WTC11 (cell line): ENCODE measurements at places on chromosomes 11 and 22. TPM values are rescaled to one million over a fixed set of nuclear protein-coding genes. Genes with fewer than 3 reads are reported as not detected.

DNA sequence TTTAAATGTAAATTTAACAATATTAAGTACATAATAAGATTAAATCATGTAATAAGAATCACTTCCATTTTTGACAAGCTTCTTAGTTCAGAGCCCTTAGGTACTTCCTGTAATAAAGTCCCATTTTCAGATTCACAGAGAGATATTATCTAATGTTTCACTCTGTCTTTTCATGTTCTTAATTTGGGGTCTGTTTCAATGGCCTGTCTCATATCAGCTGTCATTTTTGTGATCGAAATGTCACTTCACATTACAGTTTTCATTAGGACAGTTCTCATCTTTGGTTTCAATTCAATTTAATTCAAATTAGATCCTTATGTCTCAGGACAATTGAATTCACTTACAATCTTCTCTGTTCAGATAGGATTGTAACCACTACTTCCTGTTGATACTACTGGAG, 22.6 kb upstream of the OLFML1 start:
- DNase-seq, result no peak
- no peak overlapping the region for H3K27ac ChIP-seq
- no peaks in the 10 kb centered on the region for H3K36me3 ChIP-seq
- no peaks in the 10 kb centered on the region for H3K4me1 ChIP-seq
- no peaks in the 10 kb centered on the region; the same call in 1 of the 2 replicates for H3K27me3 ChIP-seq

GRCh38 chr11:74427384-74427886, 29.2 kb upstream of the PGM2L1 start:
- no peaks in the 10 kb centered on the region for H3K27me3 ChIP-seq
- no peak overlapping the region for H3K27ac ChIP-seq
- no peak for DNase-seq
- H3K4me1 ChIP-seq, result no peaks in the 10 kb centered on the region
- no peaks in the 10 kb centered on the region for H3K36me3 ChIP-seq
- no peak overlapping the region for H3K4me3 ChIP-seq

GRCh38 chr22:43218786-43219185, 31.9 kb upstream of the TTLL12 start:
- no peak for DNase-seq
- H3K4me1 ChIP-seq, result peaks cover 15% of the 10 kb centered on the region
- no peaks in the 10 kb centered on the region for H3K27me3 ChIP-seq
- H3K36me3 ChIP-seq, result no peaks in the 10 kb centered on the region
- no peak overlapping the region for H3K4me3 ChIP-seq

DNA sequence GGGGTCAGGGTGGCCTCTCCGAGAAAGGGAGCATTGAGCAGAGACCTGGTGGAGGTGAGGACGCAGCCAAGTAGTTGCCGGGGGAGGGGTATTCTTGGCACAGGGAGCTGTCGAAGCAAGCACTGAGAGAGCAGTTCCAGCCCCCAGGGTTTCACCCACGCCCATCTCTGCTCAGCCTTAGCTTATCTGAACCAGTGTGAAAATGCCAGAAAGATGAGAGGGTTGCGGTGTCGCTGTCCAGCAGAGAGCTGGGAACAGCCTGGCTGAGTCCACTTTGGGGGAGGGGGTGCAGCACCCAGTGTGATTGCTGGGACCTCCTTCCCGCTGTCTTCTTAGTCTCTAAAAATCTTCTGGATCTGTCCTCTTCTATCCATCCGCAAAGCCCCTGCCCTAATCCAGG, 123.3 kb upstream of the TBCEL start:
- H3K27ac ChIP-seq, result no peak overlapping the region
- H3K4me3 ChIP-seq, result no peak overlapping the region

DNA sequence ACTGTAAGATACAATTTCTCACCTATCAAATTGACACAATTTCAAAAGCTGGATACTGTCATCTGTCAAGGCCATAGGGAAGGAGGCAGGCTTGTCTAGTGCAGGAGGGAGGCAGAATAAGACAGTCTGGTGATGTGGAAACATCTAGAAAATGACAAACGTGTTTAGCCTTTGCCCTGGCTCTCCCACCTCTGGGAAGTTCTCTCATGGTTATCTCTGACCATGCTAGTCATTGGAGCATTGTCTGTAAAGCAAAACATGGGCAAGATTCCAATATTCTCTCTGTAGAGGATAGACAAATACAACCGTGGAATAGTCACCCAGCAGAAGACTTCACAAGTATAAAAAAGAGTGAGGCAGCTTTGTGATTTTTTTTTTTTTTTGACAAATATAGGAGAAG, 9.1 kb upstream of the SERHL2 start:
- H3K4me3 ChIP-seq, result no peak overlapping the region
- H3K27me3 ChIP-seq, result peaks cover 55% of the 10 kb centered on the region
- no peak for DNase-seq
- no peak overlapping the region for H3K27ac ChIP-seq
- H3K4me1 ChIP-seq, result peaks cover 10% of the 10 kb centered on the region

- no peak for DNase-seq
- no peaks in the 10 kb centered on the region for H3K36me3 ChIP-seq
- no peak overlapping the region for H3K27ac ChIP-seq
Measured at GRCh38 chr11:132358573-132358953, 988.1 kb downstream of the NTM start.

DNA sequence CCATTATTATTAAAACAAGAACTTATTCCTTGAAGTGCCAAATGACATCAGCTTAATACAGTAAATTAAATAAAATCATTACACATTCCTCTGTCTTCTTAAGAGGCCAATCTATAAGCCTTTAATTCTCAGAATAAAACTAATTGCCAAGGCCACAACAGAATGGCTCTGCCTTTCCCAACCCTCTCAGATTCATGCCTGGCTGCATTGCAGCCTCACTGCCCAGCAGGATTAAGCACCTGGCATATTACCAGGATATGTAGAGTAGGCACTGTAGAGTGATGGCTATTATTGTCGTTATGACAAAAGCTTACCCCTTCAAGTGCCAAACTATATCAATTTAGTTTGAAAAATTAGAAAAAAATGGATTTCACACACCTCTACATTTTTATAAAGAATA, 9.4 kb upstream of the CALCA start:
- no peak overlapping the region for H3K27ac ChIP-seq
- H3K4me3 ChIP-seq, result no peak overlapping the region
- no peaks in the 10 kb centered on the region for H3K36me3 ChIP-seq
- peaks cover 32% of the 10 kb centered on the region for H3K27me3 ChIP-seq

- DNase-seq, result no peak
- H3K4me3 ChIP-seq, result no peak overlapping the region
- H3K36me3 ChIP-seq, result peaks cover 47% of the 10 kb centered on the region
- no peak overlapping the region; the same call in 1 of the 2 replicates for H3K27ac ChIP-seq
- H3K27me3 ChIP-seq, result no peaks in the 10 kb centered on the region
- H3K4me1 ChIP-seq, result peaks cover 19% of the 10 kb centered on the region
Measured at GRCh38 chr11:119026970-119027369, 3.7 kb downstream of the SLC37A4 start.

DNA sequence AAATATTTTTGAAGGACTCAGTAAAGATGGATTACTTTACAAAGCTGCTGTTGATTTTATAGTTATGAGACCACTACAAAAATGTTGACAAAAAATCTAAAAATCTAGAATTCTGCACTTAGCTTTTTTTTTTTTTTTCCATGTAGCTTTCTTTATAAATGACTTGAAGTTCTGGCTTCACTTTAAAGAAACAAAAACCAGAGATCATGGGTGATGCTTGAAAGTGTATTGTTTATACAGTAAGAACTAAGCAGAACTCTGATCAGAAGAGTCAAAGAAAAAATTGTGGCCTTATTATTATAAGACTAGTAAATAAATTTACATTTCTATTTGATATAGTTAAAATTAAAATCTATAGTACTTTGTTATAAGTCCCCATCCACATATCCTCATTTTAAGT, 301.7 kb downstream of the BLID start:
- DNase-seq, result no peak
- H3K4me3 ChIP-seq, result no peak overlapping the region
- H3K27me3 ChIP-seq, result no peaks in the 10 kb centered on the region
- H3K36me3 ChIP-seq, result peaks cover 34% of the 10 kb centered on the region

GRCh38 chr11:10998674-10999073, 140.8 kb upstream of the ZBED5 start:
- no peak overlapping the region for H3K4me3 ChIP-seq
- H3K27me3 ChIP-seq, result peaks cover 2% of the 10 kb centered on the region; the same call in 1 of the 2 replicates
- no peak for DNase-seq
- H3K27ac ChIP-seq, result no peak overlapping the region

DNA sequence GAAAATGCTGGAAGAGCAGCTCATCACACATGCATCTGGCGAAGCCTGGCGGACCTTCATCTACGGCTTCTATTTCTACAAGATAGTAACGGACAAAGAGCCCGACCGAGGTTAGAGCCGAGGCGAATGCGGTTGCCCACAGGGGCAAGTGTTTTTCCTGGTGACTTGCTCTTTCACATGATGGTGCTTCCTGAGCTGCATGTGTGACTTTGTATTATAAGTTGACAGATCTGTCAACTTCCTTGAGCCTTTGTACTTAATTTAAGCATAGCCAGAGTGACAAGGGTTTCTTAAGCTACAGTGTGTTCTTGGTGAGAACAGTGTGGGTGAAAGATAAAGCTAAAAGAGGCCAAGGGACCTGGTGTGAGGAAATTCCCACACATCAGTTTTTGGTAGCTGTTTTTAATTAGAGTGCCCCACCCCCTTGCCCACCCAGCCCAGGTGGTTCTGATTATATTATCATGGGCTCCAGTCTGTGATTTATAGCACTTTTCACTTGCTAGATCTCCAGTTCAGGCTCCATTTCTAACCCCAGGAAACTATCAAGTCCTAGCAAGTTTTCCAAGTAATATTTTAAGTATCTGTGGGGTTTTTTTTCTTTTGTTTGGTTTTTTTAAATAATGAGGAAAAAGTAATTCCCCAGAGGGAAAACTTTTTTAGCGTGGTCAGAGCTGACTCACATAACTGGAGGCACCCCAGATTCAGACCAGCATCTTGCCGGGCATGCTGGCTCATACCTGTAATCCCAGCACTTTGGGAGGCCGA, 68.0 kb upstream of the YWHAH start:
- H3K36me3 ChIP-seq, result peaks cover 14% of the 10 kb centered on the region
- no peaks in the 10 kb centered on the region for H3K4me1 ChIP-seq
- no peak overlapping the region for H3K27ac ChIP-seq
- H3K27me3 ChIP-seq, result no peaks in the 10 kb centered on the region
- H3K4me3 ChIP-seq, result no peak overlapping the region

DNA sequence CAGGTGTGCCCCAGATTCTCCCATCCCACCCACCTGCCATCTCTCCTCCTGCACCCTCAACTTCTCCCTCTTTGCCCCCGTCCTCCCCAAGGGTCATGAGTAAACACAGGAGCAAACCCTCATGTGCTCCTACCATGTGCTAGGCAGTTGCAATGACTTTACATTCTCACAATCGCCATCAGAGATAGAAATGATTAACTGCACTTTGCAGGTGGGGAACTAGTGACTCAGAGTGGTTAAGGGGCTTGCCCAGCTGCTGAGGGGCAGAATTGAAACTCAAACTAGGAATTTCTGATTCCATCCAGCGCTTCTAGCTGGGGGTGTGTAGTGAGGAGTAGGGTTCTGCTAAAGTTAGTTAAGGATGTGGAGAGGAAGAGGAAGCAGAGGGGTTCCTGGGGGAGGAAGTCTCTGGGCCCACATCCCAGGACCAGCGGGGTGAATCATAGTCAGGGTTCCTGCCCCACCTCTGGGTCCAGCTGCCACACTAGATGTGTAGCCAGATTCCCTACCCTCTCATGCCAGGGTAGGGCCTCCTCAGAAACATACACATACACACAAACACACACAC, 16.0 kb upstream of the PRG2 start:
- no peaks in the 10 kb centered on the region for H3K4me1 ChIP-seq
- H3K27ac ChIP-seq, result no peak overlapping the region
- H3K4me3 ChIP-seq, result no peak overlapping the region
- peaks cover 25% of the 10 kb centered on the region for H3K36me3 ChIP-seq
- peaks cover 7% of the 10 kb centered on the region; the same call in 1 of the 2 replicates for H3K27me3 ChIP-seq

DNA sequence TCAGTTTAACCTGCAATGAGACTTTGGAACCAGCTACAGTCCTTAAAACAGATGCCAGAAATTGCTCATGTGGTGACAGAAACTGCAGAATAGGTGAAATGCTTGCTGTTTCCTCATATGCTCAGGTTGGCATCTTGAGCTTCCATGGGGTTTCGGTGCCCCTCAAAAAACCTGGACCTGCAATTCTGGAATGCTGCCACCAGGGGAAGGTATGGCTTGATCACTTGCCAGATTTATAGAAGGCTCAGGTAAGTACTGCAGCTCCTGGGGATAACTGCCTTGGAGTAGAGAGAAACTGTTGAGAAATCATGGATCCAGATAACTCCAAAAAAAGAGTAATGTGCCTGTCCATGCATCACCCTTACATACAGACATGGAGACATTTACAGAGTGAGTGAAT, 113.0 kb downstream of the CTTN start:
- H3K4me3 ChIP-seq, result no peak overlapping the region
- no peak overlapping the region for H3K27ac ChIP-seq
- peaks cover 11% of the 10 kb centered on the region for H3K36me3 ChIP-seq
- no peaks in the 10 kb centered on the region; the same call in none of the 2 replicates for H3K27me3 ChIP-seq
- H3K4me1 ChIP-seq, result peaks cover 17% of the 10 kb centered on the region

DNA sequence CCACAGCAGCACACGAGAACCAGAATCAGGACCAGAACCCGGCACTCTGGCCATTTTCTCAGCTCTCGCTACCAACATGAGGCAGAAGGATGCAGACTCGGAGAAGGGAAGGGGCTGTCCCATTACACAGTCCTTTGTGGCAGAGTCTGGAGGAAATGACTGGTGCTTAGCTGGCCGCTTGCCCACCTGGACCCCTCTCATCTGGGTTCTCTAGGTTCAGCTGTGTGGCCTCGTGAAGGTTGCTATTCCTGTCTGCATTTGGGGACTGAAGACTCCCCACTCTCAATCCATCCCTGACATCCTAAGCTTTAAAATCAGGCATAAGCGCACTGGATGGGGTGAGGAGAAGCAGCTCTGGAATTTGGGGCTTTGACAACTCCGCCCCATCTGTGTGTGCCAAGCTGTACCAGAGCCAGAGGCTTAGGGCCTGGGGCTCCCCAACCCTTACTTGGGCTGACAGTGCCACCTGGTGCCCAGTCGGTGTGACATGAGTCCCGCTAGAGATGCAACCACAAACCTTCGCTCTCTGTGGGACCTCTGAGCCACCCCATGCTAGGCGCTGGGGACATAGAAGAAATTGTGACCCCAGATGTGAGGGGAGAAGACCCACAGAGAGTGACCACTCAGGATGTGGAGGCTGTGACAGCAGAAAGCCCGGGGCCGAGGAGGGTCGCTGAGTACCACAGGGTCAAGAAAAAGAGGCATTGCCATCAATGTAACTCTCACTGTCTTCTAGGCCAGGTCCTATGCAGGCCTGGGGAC, 35.8 kb upstream of the FCHSD2 start:
- no peak overlapping the region for H3K4me3 ChIP-seq
- H3K4me1 ChIP-seq, result no peaks in the 10 kb centered on the region
- H3K27ac ChIP-seq, result no peak overlapping the region
- no peaks in the 10 kb centered on the region; the same call in 1 of the 2 replicates for H3K27me3 ChIP-seq
- peak; percentile 83 for DNase-seq

DNA sequence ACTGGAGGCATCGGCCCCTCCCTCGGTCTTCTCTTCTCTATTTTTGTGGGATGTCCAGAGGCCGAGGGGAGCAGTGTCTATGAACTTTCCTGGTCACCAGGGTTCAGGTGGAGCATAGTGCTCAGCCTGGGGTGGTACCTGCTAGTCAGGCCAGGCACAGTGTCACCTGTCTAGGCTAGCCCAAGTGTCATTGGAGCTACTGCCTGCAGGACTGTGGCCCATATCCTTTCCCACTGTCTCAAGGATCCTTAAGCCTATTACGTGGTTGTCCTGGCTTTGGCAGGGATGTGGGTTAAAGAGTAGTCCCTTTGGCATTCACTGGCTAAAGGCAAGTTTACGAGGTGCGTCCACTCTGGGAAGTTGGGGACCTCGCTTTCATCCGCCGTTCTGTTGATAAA, 9.3 kb downstream of the RBM14 start:
- H3K4me3 ChIP-seq, result no peak overlapping the region
- peaks cover 78% of the 10 kb centered on the region for H3K36me3 ChIP-seq
- peaks cover 7% of the 10 kb centered on the region for H3K4me1 ChIP-seq

TPBGL gene
- total RNA-seq, result 0.37 to 0.78 TPM (median 0.60 TPM) in 3 replicates

PRG3 gene
- not detected in 3 replicates for total RNA-seq

IGLL5 gene
- not detected in 3 replicates for total RNA-seq

XKR3 gene
- total RNA-seq, result not detected in 3 replicates

PLAAT5 gene
- 14.7 to 23.0 TPM (median 16.0 TPM) in 3 replicates for total RNA-seq

EXPH5 gene
- total RNA-seq, result 8.1 to 11.2 TPM (median 9.2 TPM) in 3 replicates

SMIM35 gene
- total RNA-seq, result not detected in 3 replicates
